Activated T-helper 2 cell treated with anti-CD3 and anti-CD28 coated beads, Interferon-gamma antibody, Interleukin-2, Interleukin-4, amounts not matched to agents 10 μg/mL and 5 μg/mL and 100 μg/mL, durations not matched to agents 14 hours and 24 hours and 36 hours (primary cell): ENCODE measurements at places on chromosomes 7 and 10. TPM values are rescaled to one million over a fixed set of nuclear protein-coding genes. Genes with fewer than 3 reads are reported as not detected.
A peak's percentile ranks its signal among the peaks of the same experiment; 100 is the strongest.

- no peak for DNase-seq
- no peak overlapping the region for H3K27ac ChIP-seq
- no peak overlapping the region for H3K4me3 ChIP-seq
- peaks cover 67% of the 10 kb centered on the region for H3K27me3 ChIP-seq
Observed at GRCh38 chr7:101179713-101180112, 380 bp downstream of the NAT16 start.

DNA sequence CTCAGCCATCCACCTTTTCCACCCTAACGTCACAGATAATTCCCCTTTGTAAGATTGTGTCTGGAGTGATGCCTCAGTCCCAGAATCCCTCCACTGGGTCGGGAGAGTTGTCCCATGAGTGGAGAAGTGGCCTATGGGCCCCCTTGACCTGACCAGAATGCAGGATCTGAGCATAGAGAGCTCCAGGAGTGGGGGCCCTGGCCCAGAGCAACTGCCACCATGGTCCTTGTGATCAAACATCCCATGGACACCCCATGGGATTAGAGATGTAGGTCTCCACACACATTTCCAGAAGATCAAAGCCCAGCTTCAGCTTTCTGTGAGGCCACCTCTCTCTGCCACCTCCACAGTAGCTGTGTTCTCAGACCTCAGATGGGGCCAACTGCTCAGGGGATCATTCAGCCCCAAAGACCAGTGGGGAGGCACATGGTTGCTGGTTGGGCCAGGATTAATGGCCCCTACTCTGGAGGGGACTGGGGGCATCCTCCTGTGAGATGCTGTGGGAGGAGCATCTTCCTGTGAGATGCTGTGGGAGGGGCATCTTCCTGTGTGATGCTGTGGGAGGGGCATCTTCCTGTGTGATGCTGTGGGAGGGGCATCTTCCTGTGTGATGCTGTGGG, 28.5 kb upstream of the DPYSL4 start:
- H3K36me3 ChIP-seq, result no peaks in the 10 kb centered on the region
- peaks cover 29% of the 10 kb centered on the region for H3K4me1 ChIP-seq
- DNase-seq, result peak; percentile 52
- peak overlapping the region; percentile 65 for H3K27ac ChIP-seq
- H3K4me3 ChIP-seq, result no peak overlapping the region

DNA sequence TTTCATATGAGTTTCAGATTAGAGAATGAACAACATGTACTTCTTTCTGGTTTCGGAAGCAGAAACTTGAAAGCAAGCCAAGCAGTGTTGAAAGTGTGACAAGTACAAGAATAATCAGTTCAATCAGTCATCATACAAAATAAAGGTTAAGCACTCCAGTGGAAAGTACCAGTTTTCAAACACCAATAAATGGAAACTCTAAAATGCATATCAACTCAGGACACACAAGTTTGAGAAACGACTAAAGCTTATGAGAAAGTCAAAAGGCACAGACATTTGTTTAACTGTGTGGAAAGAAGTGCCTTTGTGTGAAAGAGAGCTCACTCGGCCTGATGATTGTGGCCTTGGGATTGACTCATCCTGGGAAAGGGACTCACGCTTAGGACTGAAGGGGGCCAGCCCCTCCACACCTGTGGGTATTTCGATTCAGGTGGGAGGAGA, 60.6 kb upstream of the AKR1C1 start:
- no peak overlapping the region for H3K4me3 ChIP-seq
- no peaks in the 10 kb centered on the region for H3K27me3 ChIP-seq
- no peak for DNase-seq
- H3K36me3 ChIP-seq, result no peaks in the 10 kb centered on the region
- H3K27ac ChIP-seq, result peak overlapping the region; percentile 71

GRCh38 chr7:148410905-148411304, 179.7 kb upstream of the C7orf33 start:
- no peaks in the 10 kb centered on the region for H3K4me1 ChIP-seq
- no peaks in the 10 kb centered on the region for H3K36me3 ChIP-seq
- H3K27ac ChIP-seq, result no peak overlapping the region
- no peak overlapping the region for H3K4me3 ChIP-seq

DNA sequence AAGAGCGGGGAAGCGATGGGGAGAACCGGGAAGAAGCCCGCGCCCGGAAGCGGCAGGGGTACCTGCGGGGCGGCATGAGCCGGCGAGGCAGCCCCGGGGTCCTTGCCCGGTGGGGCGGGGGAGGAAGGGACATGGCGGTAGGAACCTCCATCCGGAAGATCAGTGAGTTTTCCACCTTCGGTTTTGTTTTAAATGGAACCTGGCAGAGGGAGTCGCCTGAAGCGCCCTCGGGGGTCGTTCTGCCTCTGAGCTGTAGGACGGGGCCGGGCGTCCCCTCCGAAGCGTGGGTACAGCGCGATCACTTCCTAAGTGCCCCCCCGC, 471 bp downstream of the PFKP start:
- peaks cover 41% of the 10 kb centered on the region for H3K36me3 ChIP-seq
- peaks cover 12% of the 10 kb centered on the region for H3K27me3 ChIP-seq
- peak overlapping the region; percentile 79 for H3K27ac ChIP-seq
- peaks cover 31% of the 10 kb centered on the region for H3K4me1 ChIP-seq
- peak; percentile 22 for DNase-seq

DNA sequence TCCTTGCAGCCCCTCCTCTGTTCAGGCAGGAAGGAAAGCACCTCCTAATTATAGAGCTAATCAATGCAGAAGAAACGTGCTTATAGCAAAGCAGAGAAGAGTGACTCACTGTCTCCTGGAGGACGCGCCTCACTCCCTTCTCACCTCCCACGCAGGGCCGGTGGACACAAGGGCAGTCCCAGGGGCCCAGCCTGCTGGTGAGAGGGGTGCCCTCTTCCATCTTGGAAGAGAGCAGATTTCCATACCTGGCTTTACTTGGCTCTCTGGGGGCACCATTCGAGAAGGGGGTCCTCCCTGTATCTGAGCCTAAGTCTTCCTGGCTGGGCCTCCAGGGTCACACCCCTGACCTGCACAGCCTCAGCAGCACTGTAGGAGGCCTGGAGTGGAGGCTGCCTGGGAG, 55.8 kb downstream of the RASGEF1A start:
- H3K4me3 ChIP-seq, result no peak overlapping the region
- H3K4me1 ChIP-seq, result no peaks in the 10 kb centered on the region
- DNase-seq, result no peak
- H3K27ac ChIP-seq, result no peak overlapping the region
- no peaks in the 10 kb centered on the region for H3K27me3 ChIP-seq

GRCh38 chr10:102801496-102801895, 35.7 kb downstream of the CYP17A1 start:
- no peak overlapping the region for H3K4me3 ChIP-seq
- H3K4me1 ChIP-seq, result peaks cover 27% of the 10 kb centered on the region
- peaks cover 45% of the 10 kb centered on the region for H3K36me3 ChIP-seq
- DNase-seq, result no peak

AIFM2 gene
- 9.5 and 11.6 TPM in 2 replicates for total RNA-seq

LOXL4 gene
- total RNA-seq, result not detected in 2 replicates

SEMA3C gene
- 0.16 TPM in 1 of 2 replicates, not detected in the other for total RNA-seq
